Left hindlimb (tissue), 1 donor: ENCODE measurements at places on chromosomes 5 and 9.

DNA sequence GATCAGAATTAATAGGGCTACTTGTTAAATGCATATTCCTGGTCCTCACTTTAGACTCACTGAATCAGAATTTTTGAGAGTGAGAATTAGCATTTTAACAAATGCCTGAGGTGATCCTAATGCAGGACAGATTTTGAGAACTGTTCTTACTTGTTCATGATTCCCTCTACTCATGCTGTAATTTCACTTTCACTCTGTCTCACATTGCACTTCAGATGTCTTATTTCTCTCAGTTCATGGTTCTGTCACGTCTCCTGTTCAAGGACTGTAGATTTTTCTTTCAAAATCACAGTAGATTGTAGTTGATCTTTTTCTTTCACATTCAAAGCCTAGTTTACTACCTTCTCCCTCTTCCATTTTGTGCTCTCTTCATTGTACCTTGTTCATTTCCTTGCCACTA, 54.3 kb downstream of the ADGRV1 start:
- no peak for DNase-seq

DNA sequence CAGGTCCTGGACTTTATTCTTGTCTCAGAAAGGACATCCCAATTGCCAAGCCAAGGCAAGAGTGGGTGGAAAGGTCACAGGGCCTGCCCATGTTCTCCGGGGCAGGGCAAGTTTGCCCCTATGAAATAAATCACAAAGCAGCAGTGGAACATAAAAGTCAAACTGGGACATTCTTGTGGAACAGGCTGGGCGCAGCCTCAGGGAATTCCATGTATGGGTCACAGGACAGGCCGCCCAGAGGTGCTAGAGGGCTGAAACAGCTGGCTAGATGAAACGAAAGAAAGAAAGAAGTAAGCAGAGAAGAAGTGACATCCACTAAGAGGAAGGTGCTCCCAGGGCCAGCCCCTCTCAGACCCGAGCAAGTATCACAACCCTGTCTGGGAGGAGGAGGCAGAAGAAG, 219.1 kb upstream of the NFIL3 start:
- DNase-seq = no peak

DNA sequence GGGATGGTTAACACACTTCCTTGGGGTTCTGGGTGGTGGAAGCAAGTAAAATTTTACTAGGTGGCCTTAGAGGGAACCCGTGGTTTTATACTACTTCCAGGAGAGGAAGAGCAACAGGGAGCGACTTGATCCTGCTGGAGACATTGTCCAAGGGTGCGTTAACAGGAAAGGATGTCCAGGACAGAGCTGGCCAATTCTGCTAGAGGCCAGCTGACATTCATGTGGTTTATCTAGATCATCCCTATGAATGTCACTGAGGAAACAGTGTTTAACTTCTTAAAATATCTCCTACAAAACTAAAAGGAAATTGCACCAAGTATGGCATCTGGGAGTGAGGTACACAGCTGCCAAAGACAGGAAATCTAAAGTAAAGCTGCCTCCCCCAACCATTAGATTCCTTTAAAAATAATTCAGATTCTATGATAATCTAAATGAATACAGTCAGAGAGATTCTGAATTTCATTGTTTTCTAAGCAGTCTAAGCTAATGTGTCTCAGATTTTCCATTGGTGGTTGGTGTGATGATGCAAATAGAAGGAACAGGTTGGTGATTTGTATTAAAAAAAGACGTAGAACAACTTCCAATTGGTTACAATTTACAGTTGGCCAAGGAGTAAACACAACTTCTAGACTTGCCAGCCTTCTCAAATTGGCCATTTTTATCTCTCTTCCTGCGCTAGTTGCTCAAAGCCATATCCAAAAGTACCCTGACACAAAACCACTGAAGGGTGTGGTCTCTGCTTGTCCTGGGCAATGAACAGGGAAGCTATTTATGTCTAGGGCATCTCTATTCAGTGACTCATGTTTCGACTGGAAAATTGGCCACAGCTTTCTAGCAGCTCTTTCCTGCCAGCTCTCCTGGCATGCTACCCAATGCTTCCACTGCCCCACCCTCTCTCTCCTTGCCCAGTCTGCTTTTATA, 574.7 kb upstream of the MEF2C start:
- peak; percentile 80 for DNase-seq

DNA sequence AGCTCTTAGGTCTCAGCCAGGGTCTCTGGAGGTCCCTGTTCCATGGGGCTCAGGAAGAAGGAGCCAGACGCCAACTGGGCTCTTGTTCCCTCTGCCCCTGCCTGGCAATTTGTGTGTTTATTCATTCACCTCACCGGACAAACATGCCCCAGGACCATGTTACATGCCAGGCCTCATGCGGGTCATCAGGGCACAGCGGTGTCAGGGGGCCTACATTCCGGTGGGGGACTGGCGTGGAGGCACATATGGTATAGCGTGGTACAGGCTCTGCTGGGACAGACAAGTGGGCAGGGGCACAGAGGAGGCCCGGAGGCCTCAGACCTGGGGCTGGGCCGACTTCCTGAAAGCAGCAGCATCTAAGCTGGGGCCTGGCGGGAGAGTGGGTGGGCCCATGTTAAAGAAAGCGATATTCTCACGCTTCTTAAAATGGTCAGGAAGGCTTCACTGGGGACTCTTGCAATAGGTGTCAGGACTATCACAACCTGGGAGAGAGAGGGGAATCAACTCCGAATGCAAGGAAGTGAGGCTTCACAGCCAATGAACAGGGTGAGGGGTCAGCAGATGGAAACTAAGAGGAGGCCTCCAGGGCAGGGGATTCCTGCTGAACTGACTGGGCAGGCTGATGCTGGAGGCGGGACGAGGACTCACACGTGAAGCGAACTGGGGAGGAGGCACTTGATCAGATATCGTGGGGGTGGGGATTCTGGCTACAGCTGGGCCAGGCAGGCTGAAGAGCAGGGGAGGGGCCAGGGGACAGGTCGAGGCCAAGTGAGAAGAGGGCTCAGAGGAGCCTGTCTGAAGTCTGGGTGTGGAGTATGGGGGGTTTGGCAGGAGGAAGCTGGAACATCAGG, 41.9 kb downstream of the NCS1 start:
- DNase-seq = peak; percentile 65

- DNase-seq = no peak
Measured at GRCh38 chr9:128898845-128899565, 17.1 kb downstream of the LRRC8A start.

DNA sequence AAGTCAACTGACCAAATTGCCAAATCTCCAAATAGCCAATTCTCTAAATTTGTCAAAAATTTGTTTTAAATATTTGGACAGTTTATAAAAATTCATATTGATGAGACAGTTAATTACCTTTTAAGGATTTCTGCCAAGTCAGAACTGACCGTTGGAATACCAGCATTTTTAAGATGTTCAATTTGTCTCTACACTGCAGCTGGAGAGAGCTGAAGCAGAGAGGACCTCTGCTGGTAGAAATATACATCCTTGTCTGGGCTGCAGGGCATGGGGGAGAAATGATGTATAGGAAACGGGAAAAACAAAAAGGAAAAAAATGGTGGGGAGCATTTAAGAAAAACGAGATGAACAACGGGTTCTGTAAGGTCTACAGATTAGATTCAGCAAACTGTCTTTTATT, 16.8 kb downstream of the NR6A1 start:
- no peak for DNase-seq

- DNase-seq = no peak
Measured at GRCh38 chr9:34010979-34011378, 37.7 kb downstream of the UBAP2 start.

DNA sequence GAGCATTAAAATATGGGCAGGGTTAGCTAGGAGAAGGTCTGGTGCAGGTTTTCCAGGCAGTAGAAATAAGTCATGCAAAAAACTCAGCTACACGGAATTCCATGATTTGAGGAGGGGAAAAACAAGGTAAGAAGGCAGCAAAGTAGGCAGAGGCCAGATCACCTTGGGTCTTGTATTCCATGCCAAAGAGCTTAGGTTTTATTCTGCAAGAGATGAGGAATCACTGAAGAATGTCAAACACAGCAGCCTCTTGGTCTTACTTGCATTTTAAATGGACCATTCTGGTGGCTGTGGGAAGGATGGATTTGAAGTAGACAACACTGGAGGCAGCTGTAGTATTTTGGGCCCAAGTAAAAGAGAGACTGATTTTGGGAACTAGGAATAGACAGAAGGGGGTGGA, 8.6 kb downstream of the TRPM3 start:
- DNase-seq = no peak

DNA sequence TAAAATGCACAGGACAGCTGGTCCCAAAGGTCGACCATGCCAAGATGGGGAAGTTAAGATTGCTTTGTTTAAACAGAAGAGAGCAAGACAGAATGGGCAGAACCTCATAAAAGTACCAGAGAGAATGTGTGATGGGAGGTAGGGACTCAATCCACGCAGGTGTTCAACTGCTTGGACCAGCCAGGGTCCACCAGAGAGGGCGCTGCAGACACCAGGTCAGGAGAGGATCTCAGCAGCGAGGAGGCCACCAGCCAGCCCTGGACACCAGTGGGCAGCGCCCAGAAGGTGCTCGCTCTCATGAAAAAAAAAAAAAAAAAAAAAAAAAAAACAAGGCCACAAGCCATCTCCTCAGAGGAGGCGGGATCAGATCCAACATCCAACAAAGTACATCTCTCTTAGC, 81.8 kb downstream of the SHC3 start:
- DNase-seq = no peak

GRCh38 chr5:59483971-59484472, 409.5 kb downstream of the PDE4D start:
- no peak for DNase-seq

DNA sequence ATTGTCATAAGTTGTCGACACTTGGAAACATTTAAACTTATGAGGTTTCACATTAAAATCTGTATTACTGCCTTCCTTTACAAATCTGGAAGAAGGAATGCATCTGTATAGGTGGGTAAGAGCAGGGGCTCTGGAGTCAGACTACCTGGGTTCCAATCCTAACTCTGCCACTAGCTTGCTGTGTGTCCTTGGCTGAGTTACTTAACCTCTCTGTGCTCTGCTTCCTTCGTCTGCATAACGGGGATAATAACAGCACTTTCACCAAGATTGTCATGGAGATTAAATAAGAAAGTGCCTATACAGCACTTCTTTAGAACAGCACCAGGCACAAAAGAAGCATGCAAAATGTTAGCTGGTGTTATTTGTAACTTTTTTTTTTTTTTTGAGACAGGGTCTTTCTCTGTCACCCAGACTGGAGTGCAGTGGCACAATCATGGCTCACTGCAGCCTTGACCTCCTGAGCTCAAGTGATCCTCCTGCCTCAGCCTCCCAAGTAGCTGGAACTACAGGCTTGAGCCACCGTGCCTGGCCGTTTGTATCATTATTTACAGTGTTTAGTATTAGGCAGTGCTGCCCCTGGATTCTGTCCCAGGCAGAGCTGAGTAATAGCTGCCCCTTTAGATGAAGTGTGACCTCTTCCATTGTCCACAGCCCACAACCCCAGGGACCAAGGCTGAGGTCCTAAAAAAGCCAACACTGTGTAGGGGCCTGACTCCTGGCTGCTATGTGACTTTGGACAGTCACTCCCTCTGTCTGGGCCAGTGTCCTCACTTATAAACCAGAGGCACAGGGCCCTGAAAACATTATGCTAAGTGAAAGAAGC, 25.4 kb upstream of the TTLL11 start:
- DNase-seq = no peak
